ENCODE measurements at places on chromosomes 5 and 9.

DNA sequence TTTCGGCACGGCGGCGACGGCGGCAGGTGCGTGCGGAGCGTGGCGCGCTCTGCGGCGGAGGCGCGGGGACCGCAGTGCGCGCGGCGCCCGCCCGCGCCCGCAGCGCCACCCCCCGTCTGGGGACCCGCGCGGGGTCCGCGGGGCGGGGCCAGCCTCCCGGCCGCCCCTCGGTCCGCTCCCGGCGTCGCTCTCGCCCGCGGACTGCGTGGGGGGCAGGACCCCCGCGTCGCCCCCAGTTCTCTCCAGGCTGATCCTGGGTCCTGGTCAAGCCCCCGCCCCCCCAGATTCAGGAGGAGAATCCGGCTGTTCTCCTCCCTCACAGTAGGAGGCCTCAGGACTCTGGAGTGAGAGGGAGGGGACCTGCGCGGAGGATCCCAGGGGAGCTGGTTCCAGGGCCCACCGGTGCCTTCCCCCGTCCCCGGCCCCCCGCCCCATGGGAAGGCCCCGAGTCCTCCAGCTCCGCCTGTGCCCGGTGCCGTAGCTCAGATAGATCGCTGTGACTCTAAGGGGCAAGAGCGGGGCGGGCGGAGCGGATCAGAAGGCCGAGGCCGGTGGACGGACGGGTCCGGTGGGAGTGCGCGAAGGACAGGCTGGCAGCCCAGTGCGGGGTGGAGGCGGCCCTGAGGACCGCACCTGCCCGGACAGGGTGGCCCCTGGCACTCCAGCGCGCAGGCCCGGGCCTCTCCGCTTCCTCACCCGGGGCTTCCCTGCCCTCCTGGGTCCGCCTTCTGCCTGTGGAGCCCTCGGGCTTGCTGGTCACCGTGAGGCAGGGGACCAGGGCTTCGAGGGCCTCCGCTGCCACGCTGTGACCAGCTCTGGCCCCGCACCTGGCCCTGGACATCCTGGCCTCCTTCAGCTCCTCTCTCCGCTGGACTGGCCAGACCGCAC is at the start of gene RNF208:
TSS of gene RNF208 (minus strand) at position 51 of the 888 bp plus-strand sequence. CDS start 1,028 bp downstream, outside the sequence.
- no peak for DNase-seq

- no peak for DNase-seq
These were observed 214.9 kb downstream of the ADAMTSL1 start for GRCh38 chr9:18688581-18689565.

- no peak for DNase-seq
These were observed 450.4 kb upstream of the CHD1 start for GRCh38 chr5:99379187-99379586.

GRCh38 chr5:36691226-36691625 is 84.8 kb downstream of the SLC1A3 start:
- no peak for DNase-seq

GRCh38 chr9:69494208-69494607 is 169.2 kb downstream of the ENTREP1 start:
- no peak for DNase-seq

GRCh38 chr9:127767410-127767809 is 11.1 kb downstream of the SH2D3C start:
- no peak for DNase-seq

Data from activated T-cell treated with anti-CD3 and anti-CD28 coated beads for 48 hours (primary cell).